Ureter (tissue), 1 donor: ENCODE measurements at places on chromosomes 1 and 21. TPM values are rescaled to one million over a fixed set of nuclear protein-coding genes. Genes with fewer than 3 reads are reported as not detected.

- DNase-seq, result no peak
Measured at GRCh38 chr1:19771350-19771749, 28.4 kb downstream of the TMCO4 start.

- no peak for DNase-seq
Measured at GRCh38 chr1:61332796-61333195, 250.4 kb downstream of the NFIA start.

DNA sequence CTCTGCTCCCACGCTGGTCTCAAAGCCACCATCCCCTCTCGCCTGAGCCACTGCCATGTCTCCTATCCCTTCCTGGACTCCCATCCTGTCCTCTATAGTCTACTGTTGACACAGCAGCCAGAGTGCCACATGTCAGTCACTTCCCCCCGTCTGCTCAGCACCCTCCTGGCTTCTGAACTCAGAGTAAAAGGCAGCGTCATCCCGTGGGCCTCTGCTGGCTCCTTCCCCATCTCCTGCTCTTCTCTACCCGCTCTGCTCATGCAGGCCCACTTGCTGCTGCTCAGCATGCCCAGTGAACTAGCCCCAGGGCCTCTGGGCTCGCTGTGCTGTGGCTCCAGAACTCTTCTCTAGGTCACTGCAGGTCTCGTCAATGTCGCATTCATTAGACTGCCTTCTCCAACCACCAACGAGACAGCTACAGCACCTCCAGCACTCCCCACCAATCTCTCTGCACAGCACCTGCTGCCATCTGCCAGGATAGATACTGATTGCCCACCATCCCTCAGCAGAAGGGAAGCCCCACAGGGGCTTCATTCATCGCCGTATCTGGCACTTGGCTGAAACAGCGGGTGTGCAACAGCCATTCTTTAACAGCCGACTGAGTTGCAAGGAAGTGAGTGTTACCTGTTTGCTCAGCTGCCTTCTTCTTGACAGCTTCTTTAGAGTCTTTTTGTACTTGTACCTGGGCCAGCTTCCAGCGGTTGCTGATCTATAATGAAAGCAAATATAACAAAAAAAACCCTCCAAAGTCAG lies 11.8 kb upstream of the SRM start:
- no peak for DNase-seq

DNA sequence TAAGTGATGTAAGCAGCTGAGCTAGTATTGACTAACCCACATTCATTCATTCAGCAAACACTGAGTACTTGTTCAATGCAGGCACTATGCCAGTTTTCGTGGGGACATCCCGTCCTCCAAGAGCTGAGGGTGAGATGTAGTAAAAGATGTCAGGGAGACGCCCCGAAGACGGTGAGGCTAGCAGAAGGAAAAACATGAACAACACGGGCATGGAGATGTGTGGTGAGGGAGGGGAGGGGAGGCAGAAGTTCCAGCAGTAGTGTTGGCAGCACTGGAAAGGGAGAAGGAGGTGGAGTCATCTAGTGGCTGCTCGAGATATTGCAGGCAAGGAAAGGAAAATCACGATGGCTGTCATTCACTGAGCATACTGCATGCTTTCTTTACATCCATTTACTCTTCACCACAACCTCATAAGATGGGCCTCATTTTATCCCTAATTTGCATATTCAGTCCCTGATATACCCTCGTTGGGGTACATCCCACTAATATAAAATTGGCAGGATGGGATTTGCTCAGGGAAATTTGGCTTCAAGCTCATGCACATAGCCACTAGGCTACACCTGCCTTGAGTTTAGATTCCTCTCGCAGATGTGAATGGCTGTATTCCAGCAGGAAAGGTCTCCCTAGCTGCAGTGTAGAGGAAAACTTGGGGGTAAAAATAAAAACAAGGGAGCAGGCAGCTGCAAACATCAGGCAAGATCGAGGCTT lies 14.5 kb downstream of the PDZK1IP1 start:
- DNase-seq, result peak; percentile 58

DNA sequence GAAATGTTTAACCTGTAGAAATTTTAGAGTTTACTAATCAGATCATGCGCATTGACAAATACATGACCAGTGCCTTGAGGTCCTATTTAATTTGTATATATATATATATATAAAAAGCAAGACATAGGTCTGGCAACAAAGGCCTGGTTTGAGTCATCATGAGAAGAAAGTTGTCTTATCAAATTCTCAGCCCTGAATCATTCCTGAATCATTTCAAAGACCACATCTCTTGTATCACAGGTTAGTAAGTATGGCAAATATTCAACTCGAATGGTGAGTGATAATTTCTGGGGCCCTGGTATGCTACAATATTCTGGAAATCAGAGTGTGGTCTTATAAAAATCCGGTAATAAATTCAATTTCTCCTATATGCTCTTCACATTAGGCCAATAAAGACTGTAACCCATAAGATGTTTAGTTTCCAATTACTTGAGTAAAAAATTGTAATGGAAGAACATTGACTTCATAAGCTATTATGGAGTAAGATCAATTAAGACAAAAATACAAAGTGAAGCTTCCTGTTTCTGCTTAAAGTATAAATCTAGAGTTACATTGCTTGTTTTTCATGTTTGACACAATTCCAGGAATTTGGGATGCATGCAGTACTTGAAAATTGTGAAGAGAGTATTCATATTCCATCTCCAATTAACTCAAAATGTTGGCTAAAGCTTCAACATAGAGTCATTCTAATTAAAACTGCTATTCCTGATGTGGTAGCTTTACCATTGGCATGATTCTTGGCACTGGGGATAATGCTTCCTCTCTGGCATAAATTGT lies 309.4 kb downstream of the BRINP3 start:
- DNase-seq, result no peak

DNA sequence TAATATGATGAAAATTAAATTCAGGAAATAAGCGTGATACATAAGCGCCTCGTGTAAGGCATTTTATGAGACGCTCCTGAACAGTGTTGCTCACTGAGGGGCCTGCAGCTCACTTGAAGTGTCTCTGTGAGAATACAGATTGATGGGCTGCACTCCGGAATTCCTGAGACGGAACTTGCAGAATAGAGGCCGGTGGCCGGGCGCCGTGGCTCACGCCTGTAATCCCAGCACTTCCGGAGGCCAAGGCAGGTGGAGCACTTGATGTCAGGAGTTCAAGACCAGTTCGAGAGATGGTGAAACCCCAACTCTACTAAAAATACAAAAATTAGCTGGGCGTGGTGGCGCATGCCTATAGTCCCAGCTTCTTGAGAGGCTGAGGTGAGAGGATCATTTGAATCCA lies 49.5 kb upstream of the HNRNPU start:
- DNase-seq, result no peak

DNA sequence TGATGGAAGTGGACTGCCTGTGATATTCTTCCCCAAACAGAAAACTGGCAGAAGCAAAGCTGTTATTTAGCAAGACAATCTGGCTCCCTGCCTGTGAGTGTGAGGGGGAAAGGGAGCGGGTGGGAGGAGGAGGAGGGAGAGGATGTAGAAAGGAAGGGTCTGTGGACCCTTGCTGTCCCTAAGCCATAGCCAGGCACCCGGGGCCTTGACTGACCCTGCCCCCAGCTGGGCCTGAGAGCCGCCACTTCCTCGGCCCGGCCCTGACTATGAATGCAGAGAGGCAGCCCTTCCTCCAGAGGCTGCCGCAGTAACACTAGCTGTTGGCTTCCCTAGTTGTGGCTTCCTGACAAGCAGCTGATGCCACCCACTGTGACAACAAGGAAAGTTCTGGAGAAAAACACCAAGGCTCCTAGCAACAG lies 13.9 kb downstream of the PLA2G2F start:
- peak; percentile 62 for DNase-seq

DNA sequence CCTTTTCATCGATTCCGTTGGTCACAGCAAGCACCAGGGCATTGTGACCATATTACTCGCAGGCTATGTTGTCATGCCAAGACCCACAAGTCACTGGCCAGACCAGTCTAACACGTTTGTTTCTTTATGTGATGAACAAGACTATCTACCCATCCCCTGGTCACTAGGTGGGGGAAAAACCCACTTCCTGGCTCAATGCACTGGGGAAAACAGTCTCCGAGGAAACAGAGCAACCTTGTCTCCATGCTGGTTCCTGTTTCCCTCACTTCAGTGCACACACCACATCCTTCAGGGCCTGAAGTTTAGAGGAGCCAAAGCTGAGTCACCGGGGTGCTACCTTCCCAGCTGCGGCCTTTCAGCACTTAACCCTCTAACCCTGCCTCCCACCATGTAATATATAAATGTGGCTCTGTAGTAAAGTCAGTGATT lies 20.9 kb downstream of the ERICH3 start:
- peak; percentile 44 for DNase-seq

- DNase-seq, result no peak
Measured at GRCh38 chr21:28464095-28464494, 528.6 kb downstream of the LTN1 start.

- peak; percentile 39 for DNase-seq
Measured at GRCh38 chr1:53071167-53071865, 9.3 kb downstream of the PODN start.

GRCh38 chr1:79726911-79727310 lies 720.4 kb upstream of the ADGRL4 start:
- no peak for DNase-seq

- no peak for DNase-seq
Measured at GRCh38 chr1:44513111-44513510, 108.1 kb downstream of the RNF220 start.

DNA sequence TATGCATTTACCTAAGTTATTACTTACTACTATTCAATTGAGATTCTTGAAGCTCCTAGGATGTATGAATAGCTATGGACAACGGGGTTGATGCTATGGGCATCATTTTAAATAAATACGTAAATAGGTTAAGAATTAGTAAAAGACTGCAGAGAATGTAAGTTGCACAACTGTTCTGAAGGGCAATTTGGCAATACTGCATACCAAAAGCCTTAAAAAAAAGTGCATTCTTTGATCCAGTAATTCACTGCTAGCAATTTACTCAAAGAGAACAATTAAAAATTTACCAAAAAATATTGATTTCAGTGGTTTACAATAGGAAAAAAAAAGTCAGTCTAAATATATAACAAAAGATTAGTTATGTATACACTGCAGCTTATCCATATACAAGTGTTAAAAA lies 3.5 kb downstream of the ARPC5 start:
- DNase-seq, result no peak

GRCh38 chr21:40383951-40384350 lies 463.0 kb downstream of the DSCAM start:
- DNase-seq, result no peak

DNA sequence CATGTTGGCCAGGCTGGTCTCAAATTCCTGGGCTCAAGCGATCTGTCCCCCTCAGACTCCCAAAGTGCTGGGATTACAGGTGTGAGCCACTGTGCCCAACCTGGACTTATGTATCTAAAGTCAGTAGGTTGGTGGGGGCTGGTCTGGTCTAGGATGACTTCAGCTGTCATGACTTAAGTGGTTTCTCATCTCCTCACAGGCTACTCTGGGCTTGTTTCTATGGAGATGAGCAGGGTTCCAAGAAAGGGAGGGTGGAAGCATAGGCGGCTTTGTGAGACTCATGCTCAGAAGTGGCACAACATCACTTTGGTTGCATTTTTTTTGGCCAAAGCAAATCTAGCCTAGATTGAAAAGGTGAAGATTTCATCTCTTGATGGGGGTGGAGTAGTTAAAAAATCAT lies 115.9 kb upstream of the IVNS1ABP start:
- no peak for DNase-seq

- DNase-seq, result no peak
Measured at GRCh38 chr21:38413958-38414548, 84.2 kb downstream of the ERG start.

GRCh38 chr1:227793948-227794816 lies 21.3 kb upstream of the PRSS38 start:
- peak; percentile 64 for DNase-seq

GRCh38 chr21:38306433-38307141 lies 49.8 kb downstream of the KCNJ15 start:
- no peak for DNase-seq

DNA sequence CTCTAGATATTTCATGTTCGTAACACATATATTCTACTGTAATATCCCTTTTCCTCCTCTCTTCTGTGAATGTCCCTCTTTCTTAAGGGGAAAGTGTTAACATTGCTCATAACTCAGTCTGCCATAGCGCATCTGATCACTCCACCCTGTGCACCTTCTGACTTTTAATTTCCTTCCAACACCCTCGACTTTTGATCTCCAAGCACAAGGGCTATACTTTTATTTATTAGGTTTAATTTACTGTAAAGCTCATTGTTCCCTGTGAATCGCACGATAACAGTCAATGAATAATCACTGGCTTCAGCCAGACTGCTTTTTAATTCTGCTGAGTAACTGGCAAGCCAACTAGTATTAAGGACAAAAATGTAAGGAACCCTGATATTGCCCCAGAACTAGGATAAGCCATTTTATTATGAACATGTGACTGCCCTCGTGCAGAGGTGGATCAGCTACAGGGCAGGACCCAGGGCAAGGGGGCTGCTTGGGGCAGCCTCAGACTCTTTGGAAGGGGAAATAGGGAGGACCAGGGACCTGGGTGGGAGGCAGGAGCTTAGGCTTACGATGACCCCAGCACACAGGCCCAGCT lies 2.6 kb upstream of the ETS2 start:
- no peak for DNase-seq

- no peak for DNase-seq
Measured at GRCh38 chr21:31616216-31616615, 43.3 kb upstream of the SOD1 start.

DNA sequence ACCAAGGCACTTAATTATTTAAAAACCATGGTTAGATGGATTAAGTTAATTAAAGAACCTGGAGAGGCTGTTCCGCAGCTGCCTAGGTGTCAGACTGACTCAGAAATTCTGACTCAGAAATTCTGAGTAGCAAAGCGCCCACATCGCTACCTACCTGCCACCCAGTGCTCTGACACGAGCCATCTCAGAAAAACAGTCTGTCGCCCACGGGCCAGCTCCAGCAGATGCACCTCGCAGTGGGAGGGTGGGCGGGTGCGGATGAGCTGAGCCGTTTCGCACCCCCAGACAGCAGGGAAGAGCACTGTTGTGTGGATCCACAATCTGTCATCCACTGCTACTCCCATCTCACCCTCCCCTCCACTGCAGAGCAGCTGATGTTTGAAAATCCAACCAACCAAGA lies 13.5 kb downstream of the KCNK1 start:
- DNase-seq, result no peak

DNA sequence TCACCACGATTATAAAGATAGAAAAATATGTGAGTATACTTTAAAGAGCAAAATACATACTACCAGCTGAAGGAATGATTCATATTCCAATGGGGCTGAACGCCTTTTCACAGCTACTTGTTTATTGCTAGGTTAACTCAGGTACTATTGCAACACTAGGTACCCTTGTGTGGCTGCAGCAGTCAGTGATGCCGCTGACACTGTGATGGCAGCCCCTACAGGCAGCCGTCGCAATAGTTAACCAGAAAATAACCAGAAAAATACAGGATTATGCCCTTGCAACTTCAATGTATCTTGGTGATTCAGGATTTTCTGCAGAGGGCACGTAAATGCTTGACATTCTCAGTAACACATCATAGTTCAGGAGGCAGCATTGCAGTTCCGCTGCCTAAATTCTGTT lies 1.6 kb upstream of the MARK1 start:
- no peak for DNase-seq

The SPRR4 gene
- total RNA-seq, result not detected

The ERG gene
- 27.2 TPM for total RNA-seq

The TMEM240 gene
- 2.9 TPM for total RNA-seq

The KAZN gene
- 40.6 TPM for total RNA-seq

The CTSS gene
- total RNA-seq, result 77.3 TPM

The CAPN9 gene
- 3.0 TPM for total RNA-seq

The SLC1A7 gene
- not detected for total RNA-seq

The RHOU gene
- total RNA-seq, result 38.7 TPM
